Activated CD8-positive, alpha-beta memory T cell treated with anti-CD3 and anti-CD28 coated beads, Interleukin-2, amount 10 ng/mL, durations not matched to agents 7 days and 5 days (primary cell): ENCODE measurements at places on chromosomes 13 and 19.
A peak's percentile ranks its signal among the peaks of the same experiment; 100 is the strongest.

DNA sequence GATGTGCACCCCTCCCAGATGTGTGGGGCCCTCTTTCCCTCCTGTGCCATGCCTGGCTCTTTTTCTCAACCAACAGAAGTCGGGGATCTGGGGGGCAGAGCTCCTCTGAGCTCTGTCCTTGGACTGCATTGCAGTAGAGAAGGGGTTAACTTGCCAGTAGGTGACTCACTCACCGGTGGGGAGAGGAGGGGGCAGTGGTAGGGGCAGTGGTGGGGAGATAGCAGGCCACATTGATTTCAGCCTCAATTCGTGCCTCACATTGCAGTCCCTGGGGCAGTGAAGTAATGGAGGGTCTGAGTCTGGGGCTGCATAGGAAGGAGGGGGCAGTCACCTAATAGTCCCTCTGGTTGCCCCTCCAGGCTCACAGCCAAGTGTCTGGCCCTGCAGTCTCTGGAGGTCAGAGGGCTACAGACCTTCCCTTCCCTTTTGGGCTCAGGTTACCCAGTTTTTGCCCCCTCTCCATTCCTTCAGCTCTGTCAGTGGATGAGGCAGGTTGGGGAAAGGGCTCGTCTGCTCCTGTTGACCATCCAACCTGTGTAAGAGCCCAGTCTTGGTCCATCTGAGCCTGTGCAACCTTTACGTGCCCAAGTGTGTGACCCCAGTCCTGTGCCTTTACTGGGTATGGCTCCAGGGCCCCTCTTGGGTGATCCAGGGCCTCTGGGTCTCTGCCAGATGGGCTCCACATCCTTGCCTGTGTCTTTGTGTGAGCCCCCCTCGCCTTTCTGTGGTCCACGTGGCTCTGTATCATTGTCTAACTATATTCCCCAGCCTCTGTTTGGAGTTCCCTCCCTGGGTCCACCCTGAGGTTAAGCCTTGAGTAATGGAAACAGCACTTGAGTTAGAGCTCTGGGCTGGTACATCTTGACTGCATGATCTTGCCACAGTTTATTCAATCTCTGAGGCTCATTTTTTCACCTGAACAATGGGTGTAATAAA, 13.0 kb downstream of the CIC start:
- no peak for DNase-seq

GRCh38 chr19:14915116-14915515, 26.2 kb upstream of the OR7C2 start:
- no peak for DNase-seq

DNA sequence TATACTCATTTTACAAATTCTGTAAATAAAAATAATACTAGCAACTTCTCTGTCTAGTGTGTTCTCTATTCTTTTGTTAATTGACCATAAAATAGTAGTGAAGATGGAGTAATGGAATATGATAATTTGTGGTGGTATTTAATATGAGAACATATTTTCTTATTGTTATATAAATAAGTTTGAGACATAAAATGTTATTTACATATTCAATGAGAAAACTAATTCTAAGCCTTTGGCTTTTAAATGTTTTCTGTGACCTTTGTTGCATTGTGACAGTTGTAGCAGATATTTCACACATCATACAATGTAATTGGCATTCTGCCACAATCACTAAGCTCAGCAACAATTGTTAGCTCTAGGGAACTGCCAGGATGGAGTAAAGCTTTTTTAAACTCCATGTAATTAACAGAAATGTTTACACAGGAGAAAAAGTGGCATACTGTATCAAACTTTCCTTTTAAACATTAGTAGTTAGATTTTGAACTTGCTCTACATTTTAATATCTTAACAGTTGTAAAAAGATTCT, 562.1 kb upstream of the PCDH9 start:
- DNase-seq = no peak

GRCh38 chr13:39776439-39776838, 121.0 kb downstream of the COG6 start:
- no peak for DNase-seq

GRCh38 chr19:9586764-9587163, 2.5 kb upstream of the ZNF121 start:
- peak; percentile 86 for DNase-seq

- DNase-seq = no peak
These were observed 550.1 kb downstream of the PCDH9 start for GRCh38 chr13:66680031-66680430.

- DNase-seq = no peak
These were observed 30.5 kb downstream of the VAV1 start for GRCh38 chr19:6803036-6803404.

- no peak for DNase-seq
These were observed 8.4 kb downstream of the CLASRP start for GRCh38 chr19:45047188-45047797.

DNA sequence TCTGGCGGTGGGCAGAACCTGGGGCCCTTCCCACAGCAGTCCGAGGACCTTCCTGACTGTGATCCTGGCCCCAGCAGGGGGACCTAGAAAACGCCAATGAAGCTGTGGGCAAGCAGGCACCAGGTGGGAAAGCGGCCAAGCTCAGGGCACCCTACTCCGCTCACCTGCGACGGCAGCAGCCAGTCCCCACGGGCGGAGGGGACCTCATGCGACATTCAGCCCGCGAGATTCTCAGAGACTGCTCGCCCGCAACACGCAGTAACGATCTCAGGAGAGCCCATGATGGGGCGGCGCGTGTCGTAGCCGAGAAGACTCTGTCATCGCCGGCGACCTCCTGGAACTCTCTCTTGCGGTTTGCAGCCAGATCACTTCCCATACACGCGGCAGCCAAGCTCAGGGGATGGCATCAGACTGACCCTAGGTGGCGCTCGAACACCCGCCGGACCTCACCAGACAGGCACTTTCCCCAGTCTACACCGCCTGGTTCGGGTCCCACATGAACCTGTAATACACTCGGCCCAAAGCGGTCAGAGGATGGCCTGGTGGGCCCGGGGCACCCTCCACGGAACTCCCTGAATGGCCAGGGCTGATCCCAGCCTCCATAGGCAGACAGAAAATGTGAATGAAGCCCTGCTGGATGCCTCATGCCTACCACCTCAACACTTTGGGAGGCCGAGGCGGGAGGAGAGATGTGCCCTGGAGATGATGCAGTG, 26.5 kb downstream of the MAN2B1 start:
- peak; percentile 93 for DNase-seq

DNA sequence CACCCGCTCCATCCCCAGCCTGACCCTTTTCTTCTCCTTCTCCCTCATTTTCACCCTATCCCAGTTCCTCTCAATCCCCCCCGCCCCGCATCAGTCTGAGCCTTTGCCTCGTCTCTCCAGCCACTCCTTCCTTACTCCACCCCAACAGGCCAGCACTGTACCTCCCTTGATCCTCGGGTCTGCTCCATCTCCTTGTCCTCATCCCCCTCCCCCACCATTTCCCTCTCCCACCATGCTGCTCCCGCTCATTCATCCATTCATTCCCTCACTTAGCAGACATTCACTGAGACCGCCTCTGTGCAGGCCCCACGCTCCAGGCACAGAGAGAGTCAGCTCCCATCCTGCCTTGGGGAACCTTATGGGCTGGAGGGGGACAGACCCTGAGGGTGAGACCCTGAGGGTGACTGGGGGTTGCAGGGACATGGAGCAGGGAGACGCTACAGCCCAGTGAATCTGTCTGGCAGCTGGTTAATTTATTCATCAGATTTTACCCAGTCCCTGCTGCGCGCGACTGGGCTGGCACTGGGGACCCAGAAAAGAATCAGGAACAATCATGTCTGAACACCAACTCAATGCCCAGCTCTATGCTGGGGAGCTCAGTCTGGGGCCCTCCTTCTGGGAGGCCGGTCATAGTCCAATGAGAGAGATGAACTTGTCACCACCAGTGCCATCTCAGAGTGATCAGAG, 881 bp downstream of the ARHGAP33 start:
- DNase-seq = no peak

DNA sequence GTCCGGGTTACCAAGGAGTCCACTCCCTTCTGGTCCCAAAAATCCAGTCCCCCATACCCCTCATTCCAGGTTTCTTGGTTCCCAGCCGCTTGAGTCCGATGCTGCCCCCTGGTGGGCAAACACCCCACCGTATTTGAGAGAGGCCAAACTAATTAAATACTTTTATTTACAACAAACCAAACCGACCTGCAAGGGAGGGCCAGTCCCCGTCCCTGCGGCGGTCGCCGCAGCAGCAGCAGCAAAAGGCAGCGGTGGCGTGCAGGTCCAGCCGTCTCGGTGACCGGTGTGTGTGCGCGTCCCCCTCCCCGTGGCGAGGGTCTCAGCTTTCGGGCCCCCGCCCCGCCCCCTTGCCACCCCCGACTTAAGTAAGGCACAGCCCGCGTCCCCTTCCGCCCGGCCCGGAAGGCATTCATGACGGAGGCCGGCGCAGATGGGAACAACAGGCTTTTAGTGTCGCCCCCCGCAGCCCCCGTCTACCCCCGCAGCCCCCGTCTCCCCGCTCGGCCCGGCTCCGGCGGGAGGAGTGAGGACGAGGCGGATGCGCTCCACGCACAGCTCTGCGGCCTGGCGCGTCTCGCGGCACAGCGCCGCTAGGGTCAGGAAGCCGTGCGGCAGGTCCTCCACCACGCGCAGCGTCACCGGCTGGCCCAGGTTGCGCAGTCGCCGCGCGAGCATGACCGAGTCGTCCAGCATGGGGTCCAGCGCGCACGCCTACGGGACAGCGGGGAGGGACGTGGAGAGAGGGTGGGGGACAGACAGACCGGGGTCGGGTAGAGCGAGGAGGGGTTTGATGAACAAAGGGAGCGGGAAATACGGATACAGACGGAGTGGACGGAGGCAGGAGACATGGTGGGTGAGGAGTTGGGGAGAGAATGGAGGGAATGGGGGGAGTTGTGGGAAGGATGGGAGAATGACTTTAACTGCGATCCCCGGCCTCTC, 11.5 kb upstream of the CNFN start:
- DNase-seq = peak; percentile 81

DNA sequence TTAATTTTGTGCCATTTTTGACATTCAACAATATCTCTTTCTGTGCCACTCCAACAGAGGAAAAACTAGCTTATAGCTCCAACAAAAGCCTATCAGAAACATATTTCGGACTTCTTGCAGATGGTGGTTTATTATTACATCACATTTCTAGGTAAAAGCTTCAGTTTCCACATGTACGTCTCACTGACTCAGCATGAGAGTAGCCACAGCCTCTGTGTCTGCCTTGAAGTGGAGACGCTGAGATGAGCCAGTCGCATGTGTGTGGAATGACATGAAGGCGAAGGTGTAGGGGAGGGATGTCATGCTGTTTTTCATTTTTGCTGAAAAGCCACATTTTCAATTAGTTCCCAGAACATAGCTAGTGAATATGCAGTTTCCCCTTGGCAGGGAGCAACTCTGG, 598.6 kb downstream of the EFNB2 start:
- DNase-seq = no peak

DNA sequence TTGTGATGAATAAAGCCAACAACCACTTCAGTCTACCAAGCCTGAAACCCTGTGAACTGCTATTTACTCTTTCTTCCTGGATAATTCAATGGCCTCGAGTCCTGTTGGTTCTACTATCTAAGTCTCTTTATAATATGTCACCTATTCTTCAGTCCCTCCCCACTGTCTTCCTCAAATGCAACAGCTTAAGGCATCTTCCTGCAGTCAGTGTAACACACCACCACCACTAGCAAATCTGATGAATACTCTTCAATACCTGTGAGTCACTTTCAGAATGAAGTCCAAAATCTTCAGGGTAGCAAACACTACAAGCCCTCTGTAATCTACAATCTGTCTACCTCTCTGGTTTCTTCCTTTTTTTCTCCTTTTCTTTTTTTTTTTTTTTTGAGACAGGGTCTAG, 32.9 kb downstream of the ZDHHC20 start:
- DNase-seq = no peak

- no peak for DNase-seq
These were observed 30.5 kb upstream of the ZNF536 start for GRCh38 chr19:30341611-30342201.

- DNase-seq = no peak
These were observed 15.9 kb upstream of the RNF17 start for GRCh38 chr13:24748061-24748400.

DNA sequence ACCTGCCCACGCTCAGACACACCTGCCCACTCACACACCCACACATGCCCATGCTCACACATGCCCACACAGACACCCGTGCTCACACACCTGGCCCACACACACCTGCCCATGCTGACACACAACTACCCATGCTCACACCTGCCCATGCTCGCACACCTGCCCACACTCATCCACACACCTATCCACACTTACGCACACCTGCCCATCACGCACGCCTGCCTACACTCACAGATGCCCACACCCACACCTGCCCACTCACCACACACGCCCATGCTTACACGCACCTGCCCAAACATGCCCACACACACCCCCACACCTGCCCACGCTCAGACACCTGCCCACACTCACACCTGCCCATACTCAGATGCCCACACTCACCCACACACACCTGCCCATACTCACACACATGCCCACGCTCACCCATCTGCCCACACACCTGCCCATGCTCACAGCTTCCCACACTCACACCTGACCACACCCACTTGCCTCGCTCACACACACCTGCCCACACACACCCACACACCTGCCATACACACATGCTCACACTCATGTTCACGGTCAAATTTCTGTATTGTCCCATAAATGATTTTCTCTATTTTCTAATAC, 15.6 kb downstream of the IL17D start:
- no peak for DNase-seq

DNA sequence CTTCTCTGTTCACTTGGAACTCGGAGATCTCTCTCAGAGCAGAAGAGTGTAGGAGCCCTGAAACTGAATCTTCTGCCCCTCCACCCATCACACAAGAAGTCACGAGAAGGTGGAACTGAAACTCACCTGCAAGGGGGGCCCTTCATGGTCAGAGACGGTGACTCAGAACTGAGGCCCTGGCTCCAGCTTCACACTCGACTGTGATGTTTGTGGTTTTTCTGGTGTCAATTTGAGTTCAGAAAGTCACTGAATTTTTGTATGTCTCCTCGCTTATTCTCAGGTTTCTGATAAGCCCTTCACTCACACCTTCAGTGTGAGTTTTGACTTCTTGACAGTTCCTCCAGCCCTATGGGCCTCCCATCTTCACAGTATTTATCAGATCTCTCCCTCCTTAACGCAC, 23.1 kb downstream of the SIGLEC5 start:
- DNase-seq = peak; percentile 71

- DNase-seq = no peak
These were observed 864.3 kb upstream of the ATXN8OS start for GRCh38 chr13:69243366-69243765.

- DNase-seq = no peak
These were observed 5.4 kb upstream of the ICAM3 start for GRCh38 chr19:10344780-10345179.

- DNase-seq = no peak
These were observed 92.9 kb downstream of the FLT1 start for GRCh38 chr13:28402057-28402381.

- peak; percentile 84 for DNase-seq
These were observed 40.8 kb upstream of the ISYNA1 start for GRCh38 chr19:18478545-18479311.

DNA sequence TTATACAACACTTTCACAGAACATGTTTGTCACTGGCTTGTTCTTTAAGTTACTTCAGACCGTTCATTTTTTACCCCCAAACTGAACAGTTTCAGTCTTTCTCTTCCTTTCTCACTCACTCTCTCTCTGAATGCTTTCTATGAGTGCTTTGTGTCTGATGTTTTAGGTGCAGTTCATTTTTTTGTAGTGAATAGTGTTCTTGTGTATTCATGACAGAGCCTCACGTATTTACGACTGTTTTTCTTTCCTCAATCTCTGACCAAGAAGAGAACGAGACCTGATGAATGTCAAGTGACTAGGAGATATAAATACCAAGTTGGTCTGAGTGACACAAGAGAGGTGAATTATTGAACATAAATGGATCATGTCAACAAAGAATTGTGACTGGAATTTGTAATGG, 1525.0 kb upstream of the MIR17HG start:
- no peak for DNase-seq

GRCh38 chr13:40352380-40352778, 314.1 kb downstream of the FOXO1 start:
- no peak for DNase-seq
